Activated T-helper 9 cell treated with anti-CD3 and anti-CD28 coated beads, Interleukin-2, amount 50 U/mL, for 16 hours (primary cell): ENCODE measurements at places on chromosomes 3 and 15.

DNA sequence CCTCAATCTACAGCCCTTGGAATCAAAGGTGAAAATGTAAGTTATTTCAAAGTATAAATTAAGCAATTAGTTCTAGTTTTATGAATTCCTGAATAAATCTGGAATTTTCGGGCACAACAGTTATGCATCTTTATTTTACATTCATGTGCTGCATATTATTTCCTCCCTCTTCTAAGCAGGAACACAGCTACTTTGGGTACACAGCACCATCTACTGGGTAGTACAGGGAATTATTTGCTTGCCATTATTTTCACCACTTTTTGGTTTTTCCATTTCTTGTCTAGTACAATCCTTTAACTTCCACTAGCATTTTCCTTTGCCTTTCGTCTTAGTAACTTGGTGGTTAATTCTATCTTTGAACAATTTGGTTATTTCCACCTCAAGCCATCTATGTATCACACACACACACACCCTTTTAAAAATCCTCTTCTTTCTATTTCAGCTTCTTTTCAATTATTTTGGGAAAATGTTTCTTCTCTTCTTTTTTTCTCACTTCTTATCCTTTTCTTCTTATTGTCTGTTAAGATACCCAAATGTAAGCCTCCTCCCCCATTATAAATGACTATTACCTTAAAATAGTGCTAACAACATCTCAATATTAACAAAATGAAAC is 451.0 kb downstream of the MFSD1 start:
- no peak for DNase-seq

- DNase-seq, result no peak
These were observed 3.9 kb downstream of the CYP1A2 start for GRCh38 chr15:74752531-74752930.

DNA sequence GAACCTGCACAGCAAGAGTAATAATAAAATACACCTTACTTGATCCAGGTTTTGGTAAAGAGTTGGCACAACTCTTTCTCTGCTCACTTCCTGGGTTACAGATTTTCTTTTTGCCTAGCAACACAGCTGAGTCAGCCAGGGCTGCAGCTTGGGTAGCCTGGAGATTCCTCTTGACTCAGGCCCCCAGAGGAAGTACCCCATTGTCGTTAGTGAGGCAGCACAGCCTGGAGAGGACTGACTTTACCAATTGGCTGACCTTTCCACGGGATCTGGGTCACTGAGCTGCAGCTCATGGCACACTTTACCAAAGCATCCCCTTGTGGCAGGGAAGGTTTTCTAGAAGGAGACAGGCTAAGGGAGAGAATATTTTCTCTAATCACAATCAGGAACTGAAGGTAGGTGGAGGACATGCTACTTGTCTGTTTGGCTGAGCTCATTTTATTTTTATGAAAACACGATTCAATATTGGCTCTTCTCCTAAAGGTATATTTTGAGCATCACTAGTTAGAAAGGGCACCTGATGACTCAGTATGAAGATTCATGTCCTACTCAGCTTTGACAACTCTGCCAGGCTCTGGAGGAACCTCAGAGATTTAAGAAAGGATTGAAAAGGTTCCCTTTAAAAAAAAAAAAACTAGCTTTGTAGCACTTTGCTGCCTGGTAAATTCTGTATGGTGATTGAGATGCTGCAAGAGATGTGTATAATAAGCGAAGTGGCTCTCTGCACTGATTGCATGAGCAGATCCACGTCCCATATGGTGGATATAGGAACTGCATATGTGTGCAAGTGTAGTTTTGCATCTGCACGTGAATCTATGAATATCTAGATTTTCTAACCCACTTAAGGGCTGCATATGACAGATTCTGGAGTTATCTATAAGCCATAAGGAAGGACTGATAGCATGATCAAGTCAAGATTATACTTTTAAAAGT is 124.8 kb downstream of the CHDH start:
- DNase-seq, result no peak

- no peak for DNase-seq
These were observed 66.7 kb upstream of the STXBP5L start for GRCh38 chr3:120841264-120841663.

GRCh38 chr3:157135671-157136396 is 24.1 kb downstream of the CCNL1 start:
- DNase-seq, result no peak

DNA sequence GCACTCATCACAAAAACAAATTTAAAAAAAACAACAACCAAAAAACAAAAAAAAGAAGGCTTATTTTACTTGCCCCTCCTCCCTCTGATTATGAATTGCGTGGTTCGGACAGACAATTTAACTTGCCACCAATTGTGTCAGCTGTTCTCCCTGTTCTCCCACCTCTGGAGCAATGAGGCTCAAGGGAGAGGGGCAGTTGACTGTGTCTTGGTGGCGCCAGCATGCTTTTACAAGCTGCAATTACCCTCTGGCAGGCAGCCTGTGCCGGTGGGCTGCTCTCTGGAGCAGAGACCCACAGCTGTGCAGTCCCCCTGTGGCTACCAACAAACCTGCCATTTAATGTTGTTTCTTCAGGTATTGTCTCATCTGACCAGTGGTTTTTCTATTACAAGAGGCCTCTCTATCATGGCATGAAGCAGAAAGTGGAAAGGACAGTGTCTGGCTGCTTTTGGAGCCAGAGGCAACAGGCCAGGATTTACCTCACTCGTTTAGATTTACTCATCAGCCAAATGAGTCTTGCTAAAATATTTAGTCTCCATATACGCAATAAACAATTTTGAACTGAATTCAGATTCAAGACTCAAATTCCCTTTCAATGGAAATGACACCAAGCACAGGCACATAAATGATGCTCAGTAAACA is 192.0 kb upstream of the TPRG1 start:
- DNase-seq, result no peak

DNA sequence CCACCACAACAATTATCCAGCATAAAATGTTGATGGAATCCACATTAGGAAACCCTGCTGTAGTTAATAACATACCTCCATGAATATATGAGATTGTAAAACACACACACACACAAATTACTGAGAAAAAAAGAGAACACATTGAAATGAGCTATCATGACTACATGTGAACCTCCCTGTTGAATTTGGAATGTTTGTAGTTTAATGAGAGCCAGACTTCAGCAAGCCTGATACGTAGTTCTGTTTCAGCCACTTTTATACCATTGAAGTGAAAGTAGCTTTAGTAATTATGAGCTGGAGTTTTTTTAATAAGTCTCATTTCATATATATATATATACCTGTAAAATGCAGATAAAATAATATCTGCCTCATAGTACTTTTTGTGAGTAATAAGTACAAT is 1146.4 kb downstream of the NAALADL2 start:
- no peak for DNase-seq
